ENCODE measurements at places on chromosomes 7 and 10.

- DNase-seq: no peak
Measured at GRCh38 chr10:56012101-56012500, 349.0 kb downstream of the ZWINT start.

GRCh38 chr7:88399696-88400240 is 93.1 kb upstream of the STEAP4 start:
- DNase-seq: no peak

- DNase-seq: no peak
Measured at GRCh38 chr10:75801121-75801520, 369.7 kb downstream of the LRMDA start.

GRCh38 chr10:75682649-75683557 is 251.5 kb downstream of the LRMDA start:
- DNase-seq: no peak

DNA sequence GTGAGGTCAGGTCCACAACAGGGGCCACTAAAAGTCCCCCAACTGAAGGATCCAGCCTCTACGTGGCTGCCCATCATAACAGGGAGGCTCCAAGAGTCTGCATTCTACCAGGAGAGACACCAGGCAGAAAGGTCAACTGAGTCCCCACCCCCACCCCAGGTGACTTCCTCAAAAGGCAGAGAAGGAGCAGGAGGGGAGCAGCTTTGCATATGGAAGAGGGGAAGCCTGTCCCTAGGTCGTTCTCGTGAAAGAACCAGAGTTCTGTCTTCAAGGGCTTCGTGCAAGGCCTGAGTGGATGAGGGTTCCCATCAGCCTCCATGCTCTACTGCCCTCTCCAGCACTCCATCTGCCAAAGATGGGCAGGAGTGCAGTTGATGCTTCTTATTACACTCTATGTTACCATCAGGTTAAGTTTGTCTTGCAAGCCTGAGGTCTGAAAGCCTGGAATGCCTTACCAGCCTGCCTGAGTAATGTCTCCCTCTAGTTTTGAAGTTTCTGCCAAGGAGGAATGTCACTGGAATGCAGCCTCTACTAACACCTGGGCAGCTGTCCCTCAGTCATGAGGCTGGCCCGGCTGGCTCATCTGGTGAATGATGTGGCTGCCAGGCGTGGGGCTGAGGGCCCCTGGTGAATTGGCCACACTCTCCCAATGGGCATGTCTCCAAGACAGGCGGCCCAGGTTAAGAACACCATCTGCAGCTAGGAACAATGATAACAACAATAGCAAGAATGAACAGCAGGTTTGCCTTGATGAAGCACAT is 54.3 kb upstream of the SMNDC1 start:
- no peak for DNase-seq

GRCh38 chr7:124784879-124785818 is 19.6 kb upstream of the GPR37 start:
- no peak for DNase-seq

DNA sequence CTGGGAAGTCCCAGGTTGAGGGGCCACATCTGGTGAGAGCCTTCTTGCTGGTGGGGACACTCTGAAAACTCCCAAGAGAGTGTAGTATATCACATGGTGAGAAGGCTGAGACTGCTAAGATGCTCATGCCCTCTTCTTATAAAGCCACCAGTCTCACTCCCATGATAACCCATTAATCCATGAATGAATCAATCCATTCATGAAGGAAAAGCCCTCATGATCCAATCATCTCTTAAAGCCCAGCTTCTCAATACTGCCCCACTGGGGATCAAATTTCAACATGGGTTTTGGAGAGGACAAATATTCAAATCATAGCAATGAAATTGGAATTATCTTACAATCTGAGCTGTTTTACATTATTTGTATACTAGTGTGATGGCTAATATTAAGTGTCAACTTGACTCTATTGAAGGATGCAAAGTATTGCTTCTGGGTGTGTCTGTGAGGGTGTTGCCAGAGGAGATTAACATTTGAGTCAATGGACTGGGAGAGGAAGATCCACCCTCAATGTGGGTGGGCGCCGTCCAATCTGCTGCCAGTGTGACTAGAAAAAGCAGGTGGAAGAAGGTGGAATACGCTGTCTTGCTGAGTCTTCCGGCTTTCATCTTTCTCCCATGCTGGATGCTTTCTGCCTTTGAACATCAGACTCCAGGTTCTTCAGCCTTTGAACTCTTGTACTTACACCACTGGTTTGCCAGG is 14.3 kb upstream of the UBE2D1 start:
- no peak for DNase-seq

- no peak for DNase-seq
Measured at GRCh38 chr10:106312087-106312486, 852.4 kb downstream of the SORCS1 start.

GRCh38 chr10:116136261-116136660 is 136.7 kb downstream of the GFRA1 start:
- no peak for DNase-seq

GRCh38 chr10:24120646-24121045 is 88.3 kb upstream of the KIAA1217 start:
- no peak for DNase-seq

- peak; percentile 80 for DNase-seq
Measured at GRCh38 chr10:91006001-91006751, 85.3 kb upstream of the ANKRD1 start.

DNA sequence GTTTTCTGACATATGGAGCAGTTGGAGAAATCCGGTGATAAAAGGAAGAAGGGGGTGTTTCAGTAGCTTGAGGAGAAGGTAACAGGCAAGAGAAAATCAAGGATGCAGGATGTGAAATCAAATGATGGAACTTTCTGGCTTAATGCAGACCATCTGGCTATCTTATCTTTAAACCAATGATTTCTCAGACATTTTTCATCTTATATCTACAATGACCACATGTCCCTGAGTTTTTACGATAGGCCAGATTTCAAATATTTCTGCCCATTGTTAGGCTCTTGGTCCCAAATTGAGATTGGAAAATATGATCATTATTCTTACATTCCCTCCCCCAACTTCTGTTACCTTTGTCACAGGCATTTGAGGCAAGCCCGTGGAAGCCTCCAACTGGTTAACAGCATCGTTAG is 486.8 kb downstream of the SUGCT start:
- DNase-seq: no peak

DNA sequence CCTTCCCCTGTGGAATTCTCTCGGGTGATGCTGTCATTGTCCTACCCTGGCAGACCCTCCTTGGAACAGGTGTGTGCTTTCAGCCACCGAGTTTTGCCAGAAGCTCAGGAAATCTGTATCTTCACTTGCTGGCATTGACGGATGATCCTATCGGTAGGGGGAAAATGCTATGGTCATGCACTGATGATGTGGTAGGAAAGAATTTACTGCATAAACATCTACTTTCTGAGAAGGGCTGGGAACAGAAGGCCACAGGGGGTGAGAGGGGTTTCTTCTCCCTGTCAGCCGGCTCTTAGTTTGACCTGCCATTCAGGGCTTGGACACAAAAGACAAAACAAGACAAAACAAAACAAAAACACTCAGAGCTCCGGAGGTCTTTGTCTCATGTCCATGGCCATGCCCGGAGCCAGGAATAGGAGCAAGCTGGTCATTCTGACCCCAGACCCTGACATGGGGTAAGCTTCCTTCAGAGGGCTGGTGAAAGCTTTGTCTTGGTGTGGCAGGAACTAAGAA is 43.6 kb upstream of the CARD11 start:
- DNase-seq: no peak

DNA sequence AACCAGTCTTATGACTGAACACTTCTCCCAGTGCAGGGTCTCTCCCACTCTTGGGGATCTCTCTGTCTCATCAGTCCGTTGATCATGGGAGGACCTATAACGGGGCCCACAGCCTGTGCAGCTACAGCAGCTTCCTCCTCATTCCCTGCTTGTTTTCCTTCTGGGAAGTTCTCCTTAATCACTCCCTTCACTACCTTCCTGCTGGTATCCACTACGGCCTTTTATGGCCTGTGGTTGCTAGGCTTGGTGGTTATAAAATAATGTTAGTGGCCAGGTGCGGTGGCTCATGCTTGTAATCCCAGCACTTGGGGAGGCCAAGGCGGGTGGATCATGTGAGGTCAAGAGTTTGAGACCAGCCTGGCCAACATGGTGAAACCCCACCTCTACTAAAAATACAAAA is 3.5 kb upstream of the ZNF282 start:
- no peak for DNase-seq

DNA sequence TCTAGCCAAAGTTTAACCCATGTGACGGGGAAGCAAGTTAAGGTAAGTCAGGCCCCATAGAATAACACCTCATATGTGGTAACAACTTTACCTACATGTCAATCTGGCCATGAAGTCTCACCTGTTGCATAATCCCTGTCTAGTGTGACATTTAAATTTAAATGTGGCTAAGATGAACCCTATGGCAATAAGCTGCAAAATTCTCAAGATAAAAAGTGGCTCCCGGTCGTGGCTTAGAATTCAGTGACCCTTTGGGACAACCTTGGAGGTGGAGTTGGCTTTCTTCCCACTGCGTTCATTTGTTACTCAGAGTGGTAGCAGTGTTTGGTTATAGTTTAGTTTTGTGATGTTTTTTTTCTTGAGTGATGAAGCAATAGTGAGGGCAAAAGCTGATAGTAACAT is 90.6 kb downstream of the ARID5B start:
- no peak for DNase-seq

DNA sequence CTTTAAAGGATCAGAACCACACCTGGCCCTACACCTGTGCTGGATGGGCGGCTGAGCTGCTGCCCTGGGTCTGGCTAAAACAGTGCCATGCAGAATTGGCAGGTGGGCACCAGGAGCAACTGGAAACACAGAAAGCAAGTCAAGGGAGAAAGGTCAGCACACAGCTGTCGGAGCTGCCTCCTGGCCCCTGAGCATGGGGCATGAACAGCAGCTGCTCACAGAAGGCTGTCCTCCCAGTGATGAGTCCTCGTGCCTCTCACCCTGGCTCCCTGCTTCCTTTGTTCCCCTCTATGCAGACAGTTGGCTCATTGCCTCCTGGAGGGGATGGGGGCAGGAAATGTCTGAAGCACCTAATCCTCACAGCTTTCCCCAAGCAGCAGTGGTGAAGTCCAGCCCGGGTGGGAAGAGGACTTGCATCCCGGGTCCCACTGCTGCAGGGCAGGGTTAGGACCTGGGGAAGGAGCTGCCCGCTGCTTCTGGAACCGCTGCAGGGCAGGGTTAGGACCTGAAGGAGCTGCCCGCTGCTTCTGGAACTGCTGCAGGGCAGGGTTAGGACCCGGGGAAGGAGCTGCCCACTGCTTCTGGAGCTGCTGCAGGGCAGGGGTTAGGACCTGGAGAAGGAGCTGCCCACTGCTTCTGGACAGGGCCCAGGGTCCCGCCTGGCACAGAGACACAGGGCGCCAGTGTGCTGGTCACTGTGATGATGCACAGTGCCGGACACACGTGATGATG is 37.3 kb downstream of the VIPR2 start:
- no peak for DNase-seq

DNA sequence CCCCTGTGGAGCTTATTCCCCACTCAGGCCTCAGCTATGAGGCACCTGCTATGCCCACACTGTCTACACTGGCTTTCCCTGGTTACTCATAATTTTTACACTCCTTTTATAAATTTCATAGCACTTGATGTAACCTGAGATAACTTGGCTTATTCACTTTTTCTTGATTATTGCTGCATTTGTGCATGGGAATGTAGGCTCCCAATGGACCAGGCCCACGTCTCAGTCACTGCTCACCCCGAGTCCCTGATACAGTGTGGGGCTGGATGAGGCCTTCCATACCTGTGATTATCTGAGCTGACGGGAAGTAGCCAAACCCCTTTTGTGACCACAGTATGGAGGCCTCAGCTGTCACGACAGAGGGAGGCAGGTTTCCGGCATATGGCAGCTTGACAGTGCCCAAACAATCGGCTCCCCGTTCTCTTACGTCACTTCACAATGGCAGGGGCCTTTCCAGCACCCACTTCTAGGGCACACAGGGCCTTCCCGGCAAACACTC is 645.3 kb downstream of the ACTR3B start:
- no peak for DNase-seq

- no peak for DNase-seq
Measured at GRCh38 chr10:110808615-110809014, 63.1 kb upstream of the PDCD4 start.

GRCh38 chr7:104415700-104416099 is 87.3 kb downstream of the LHFPL3 start:
- DNase-seq: no peak

DNA sequence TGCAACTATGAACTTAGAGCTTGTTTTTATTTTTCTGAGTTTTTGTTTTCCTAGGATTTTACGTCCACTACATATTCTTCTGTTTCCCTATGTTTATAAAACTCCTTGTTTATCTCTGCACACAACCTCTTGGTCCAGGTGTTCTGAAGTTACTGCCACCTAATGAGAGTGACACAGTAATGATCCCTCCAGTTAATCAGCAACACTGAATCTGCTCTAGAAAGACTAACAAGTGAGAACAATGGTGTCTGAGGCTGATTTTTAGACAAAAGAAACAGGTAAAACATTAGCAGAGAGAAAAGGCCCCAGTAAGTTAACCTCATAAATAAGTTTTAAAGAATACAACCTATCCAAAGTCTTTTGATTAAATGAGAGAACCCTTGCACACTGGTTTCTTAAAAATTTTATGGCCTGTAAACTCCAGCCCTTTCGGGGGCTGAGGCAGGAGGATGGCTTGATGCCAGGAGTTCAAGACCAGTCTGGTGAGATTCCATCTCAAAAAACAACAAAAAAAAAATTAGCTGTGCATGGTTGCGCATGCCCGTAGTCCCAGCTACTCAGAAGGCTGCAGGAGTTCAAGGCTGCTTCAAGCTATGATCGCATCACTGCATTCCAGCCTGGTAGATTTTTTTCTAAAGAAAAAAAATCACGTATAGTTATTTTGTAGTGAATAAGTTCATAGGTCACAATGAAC is 397.6 kb downstream of the MAGI2 start:
- no peak for DNase-seq

DNA sequence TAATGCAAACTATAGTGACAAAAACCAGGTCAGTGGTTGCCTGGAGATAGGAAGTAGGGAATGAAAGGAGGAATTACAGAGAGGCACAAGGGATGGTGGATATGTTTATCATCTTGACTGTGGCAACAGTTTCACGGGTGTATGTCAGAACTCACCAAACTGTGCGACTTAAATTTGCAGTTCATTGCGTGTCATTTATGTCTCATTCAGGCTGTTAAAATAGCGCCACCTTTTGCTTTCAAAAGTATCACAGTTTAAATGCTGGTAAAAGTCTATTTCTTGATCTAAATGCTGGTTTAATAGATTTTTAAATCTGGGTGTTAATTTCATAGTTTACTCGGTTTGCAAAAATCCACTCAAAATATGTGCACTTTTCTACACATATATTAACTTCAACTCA is 51.0 kb downstream of the PTTG1IP2 start:
- no peak for DNase-seq

Data from GM12878 (cell line).